Stimulated activated CD4-positive, alpha-beta T cell treated with anti-CD3 and anti-CD28 coated beads, Interleukin-15, amount 100 ng/mL, for 1 hour (primary cell): ENCODE measurements at places on chromosomes 11 and 22.

GRCh38 chr11:80284946-80285785 lies 844.3 kb upstream of the TENM4 start:
- DNase-seq = no peak

- no peak for DNase-seq
Measured at GRCh38 chr11:72174302-72175070, 17.5 kb upstream of the FOLR1 start.

- DNase-seq = no peak
Measured at GRCh38 chr11:27174021-27174420, 133.4 kb downstream of the BBOX1 start.

DNA sequence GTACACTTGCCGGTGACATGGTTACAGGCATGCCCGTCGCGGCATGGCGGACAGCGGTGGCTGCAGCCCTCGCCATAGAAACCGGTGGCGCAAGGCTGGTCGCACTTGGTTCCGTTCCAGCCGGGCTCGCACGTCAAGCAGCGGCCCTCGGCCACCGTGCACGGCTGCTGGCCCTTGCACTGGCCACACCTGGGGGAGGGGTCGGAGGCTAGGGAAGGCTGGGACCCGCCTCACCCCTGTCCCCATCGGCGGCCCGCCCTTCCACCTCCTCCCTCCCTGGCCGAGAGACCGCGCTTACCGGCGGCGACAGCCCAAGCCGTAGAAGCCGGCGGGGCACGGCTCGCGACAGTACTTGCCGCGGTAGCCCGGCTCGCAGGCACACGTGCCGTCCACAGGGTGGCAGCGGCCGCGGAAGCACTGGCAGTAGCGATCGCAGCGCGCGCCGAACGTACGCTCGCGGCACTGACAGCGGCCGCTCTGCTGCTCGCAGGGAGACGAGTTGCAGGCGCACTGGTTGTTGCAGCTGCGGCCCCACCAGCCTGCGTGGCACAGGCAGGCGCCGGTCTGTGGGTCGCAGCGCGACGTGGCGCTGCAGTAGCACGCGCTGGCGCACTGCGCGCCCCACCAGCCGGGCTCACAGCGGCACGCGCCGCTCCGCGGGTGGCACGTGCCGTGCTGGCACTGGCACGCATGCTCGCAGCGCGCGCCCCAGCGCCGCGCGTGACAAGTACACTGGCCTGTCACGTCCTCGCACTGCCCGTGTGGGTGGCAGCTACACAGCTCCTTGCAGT lies 6.7 kb downstream of the SCARF2 start:
- peak; percentile 31 for DNase-seq

- DNase-seq = no peak
Measured at GRCh38 chr11:106456647-106457046, 379.2 kb downstream of the AASDHPPT start.

- DNase-seq = no peak
Measured at GRCh38 chr11:12110714-12111548, 541 bp downstream of the MICAL2 start.

- DNase-seq = no peak
Measured at GRCh38 chr11:3087821-3088800, 30.9 kb upstream of the CARS1 start.

DNA sequence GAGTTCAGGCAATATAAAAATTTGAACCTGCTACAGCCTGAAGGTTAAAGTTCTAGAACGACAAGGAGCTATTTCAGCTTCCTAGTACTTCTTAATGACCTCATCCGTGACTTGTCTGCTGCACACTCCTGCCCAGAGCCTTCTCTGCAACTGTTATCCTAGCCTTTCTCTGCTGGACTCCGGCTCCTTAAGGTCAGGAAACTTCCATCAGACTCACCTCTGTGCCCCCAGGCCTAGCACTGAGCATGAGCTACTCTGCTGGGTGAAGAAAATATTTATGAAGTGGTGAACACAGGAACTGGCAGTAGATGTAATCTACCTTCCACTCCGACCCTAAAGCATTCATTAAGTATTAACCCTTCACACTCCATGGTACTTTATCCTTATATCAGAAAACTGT lies 18.4 kb downstream of the CSNK2A3 start:
- DNase-seq = no peak

- no peak for DNase-seq
Measured at GRCh38 chr22:17639247-17639741, 737 bp downstream of the BCL2L13 start.

DNA sequence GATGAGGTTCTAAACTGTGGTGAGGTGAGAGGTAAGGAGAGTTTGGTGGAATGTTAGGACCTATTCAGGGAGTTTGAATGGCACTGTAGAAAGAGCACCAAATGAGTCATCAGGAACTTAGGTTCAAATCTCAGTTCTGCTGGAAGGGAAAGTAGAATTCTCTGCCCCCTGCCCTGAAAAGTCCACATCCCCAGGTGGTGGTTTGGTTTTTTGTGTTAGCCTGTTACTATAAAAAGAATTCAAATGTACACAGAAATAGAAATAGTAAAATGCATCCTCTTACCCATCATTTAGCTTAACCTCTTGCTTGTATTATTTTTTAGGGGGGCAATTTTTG lies 20.2 kb downstream of the PPFIBP2 start:
- DNase-seq = no peak

- DNase-seq = no peak
Measured at GRCh38 chr11:131234221-131234620, 136.2 kb upstream of the NTM start.

DNA sequence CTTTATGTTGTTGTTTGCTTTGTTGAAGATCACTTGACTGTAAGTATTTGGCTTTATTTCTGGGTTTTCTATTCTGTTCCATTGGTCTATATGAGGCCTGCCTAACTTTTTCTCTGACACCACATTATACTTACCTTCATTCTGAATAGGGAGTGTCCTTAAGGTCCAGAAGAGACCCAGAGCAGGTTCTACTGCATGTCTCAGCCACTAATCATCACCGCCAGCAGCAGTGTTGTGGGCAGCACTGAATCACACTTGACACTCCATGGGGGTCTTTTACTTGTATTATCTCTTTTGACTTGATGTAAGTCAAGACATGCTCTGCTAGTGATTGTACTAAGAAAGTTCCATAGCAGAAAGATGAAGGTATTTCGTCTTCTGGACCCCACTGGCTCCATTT lies 274.9 kb downstream of the TENM4 start:
- DNase-seq = no peak

GRCh38 chr11:27452147-27452546 lies 20.4 kb downstream of the LGR4 start:
- no peak for DNase-seq

- no peak for DNase-seq
Measured at GRCh38 chr11:131561501-131561900, 191.1 kb downstream of the NTM start.

- no peak for DNase-seq
Measured at GRCh38 chr11:429931-430456, 11.8 kb downstream of the ANO9 start.

GRCh38 chr11:10041748-10042446 lies 252.1 kb downstream of the SBF2 start:
- no peak for DNase-seq

- no peak for DNase-seq
Measured at GRCh38 chr22:46473021-46473779, 64.2 kb downstream of the CELSR1 start.

GRCh38 chr11:134275534-134276395 lies at the start of gene GLB1L3:
TSS of gene GLB1L3 (plus strand) at chr11:134276379. CDS start at chr11:134276741, 362 bp downstream.
- DNase-seq = peak; percentile 71

DNA sequence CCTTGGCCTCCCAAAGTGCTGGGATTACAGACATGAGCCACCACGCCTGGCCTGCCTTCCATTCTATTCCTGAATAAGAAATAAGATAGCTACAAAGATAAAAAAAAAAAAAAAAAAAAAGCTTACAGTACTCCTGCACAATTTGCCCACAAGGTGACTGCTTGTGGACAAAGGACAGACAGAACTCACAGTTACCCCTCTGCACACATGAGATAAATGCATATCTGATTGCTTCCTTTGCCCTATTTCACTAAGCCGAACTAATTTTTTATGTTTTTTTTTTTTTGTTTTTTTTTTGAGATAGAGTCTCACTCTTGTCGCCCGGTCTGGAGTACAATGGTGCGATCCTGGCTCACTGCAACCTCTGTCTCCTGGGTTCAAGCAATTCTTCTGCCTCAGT lies 23.6 kb upstream of the HSPA8 start:
- DNase-seq = no peak

GRCh38 chr11:46711303-46711702 lies 7.7 kb upstream of the F2 start:
- no peak for DNase-seq

- no peak for DNase-seq
Measured at GRCh38 chr11:60204922-60205321, 22.0 kb upstream of the MS4A6A start.

DNA sequence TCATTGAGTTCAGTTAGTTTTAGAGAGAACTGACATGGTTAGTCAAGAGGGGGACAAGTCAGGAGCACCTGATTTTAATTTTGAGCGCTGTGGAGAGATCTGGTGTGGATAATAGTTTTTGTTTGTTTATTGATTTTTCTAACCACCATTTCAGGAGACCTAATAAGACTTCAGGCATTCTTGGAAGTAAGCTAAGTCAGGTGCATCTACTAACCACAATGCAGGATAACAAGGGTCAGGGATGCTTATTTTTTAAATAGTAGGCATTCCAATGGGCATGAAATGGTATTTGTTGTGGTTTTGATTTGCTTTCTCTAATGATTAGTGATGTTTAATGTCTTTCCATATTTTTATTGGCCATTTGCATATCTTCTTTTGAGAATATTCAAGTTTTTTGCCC lies 212.1 kb downstream of the NAV2 start:
- DNase-seq = no peak

- DNase-seq = no peak
Measured at GRCh38 chr11:27963370-27963769, 144.6 kb downstream of the KIF18A start.

GRCh38 chr11:110158317-110159200 lies 65.4 kb downstream of the ZC3H12C start:
- no peak for DNase-seq

DNA sequence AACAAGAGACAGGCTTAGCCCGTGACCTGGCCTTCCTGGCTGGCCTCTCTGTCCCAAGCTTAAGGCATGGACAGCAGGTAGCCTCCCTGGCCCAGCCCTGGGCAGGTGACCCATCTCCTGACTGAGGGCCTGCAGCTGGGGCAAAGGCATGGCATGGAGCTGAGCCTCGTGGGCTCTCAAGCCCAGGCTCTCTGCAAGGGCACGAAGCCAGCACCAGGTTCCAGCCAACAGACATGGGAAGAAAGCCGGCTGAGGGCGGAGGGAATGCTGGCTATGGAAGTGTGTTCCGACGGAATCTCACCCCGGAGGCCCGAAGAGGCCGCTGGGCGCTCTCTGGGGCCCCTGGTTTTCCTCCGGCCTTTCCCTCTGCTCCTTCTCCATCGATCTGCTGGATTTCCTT lies 12.9 kb downstream of the DNAL4 start:
- DNase-seq = no peak

GRCh38 chr11:46901156-46901555 lies 17.2 kb downstream of the LRP4 start:
- DNase-seq = no peak

- no peak for DNase-seq
Measured at GRCh38 chr11:120704256-120704750, 192.8 kb downstream of the GRIK4 start.

DNA sequence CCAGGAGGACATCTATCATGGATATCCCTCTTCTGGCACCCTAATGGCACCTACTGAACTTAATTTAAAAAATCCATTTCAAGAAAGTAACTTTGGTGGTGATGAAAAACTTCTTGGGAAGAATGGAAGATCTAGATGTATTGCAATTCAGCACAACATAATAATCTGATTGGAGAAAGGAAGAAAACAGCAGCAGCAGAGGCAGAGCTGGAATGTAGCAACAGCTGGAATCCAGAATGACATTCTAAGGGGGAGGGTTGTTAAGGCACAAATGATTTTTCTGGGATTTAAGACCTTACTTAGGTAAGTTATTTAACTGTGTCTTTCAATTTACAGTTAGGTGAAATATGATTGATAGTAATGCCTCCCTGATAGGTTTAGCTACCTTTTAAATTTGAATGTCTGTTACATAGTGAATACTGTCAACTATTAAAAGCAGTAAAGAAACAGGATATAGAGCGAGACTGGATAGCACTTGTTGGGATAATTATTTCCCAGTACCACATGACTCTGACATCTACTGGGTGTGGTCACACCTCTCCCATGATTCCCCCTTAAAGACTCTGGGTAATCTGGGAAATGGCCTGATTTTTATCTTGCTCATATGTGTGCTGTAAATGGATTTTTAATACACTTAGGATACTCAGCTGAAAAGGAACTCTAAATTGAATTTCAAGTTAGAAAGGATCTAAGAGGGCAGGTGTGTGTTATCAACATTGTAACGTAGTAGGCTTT lies 11.7 kb downstream of the CAPRIN1 start:
- DNase-seq = no peak

DNA sequence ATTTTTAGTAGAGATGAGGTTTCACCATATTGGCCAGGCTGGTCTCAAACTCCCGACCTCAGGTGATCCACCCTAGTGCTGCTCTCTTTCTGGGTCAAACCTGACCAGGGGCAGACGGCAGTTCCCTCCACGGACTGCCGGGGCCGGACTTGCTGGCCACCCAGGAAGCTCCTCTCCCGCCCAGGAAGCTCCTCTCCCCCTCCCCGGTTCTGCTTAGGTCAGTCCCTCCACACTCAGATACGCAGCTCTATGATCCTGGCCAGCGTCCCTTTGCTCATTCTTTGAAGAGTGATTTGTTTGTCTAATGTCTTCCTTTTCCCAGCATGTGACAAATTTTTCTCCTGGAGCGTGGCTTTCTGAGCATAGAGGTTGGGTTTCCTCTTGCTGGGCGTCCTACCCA lies 125.3 kb upstream of the B3GAT1 start:
- no peak for DNase-seq

GRCh38 chr11:6545917-6546605 lies 49.0 kb downstream of the DNHD1 start:
- no peak for DNase-seq

DNA sequence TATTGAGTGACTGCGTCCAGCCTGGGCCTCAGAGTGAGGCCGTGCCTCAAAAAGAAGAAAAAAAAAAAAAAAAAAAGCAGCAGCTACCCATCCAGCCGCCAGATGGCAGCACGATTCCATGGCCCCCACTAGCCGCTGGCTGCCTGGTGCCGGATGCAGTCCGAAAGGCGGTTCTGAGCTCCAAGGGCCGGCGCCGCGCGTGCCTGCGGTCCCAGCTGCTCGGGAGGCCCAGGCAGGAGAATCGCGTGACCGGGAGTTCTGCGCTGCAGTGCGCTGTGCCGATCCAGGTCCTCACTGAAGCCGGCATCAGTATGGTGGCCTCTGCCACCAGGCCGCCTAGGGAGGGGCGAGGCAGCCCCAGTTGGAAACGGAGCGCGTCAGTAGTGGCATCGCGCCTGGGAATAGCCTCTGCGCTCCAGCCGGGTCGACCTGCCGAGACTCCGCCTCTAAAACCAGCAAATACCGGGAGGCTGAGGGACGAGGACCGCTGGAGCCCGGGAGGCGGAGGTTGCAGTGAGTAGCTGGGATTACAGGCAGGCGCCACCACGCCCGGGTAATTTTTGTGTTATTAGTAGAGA lies 19.3 kb downstream of the SCARF2 start:
- peak; percentile 47 for DNase-seq

GRCh38 chr11:18907391-18907790 lies 31.8 kb downstream of the MRGPRX1 start:
- DNase-seq = no peak
